ENCODE measurements at places on chromosomes 12 and 14.

DNA sequence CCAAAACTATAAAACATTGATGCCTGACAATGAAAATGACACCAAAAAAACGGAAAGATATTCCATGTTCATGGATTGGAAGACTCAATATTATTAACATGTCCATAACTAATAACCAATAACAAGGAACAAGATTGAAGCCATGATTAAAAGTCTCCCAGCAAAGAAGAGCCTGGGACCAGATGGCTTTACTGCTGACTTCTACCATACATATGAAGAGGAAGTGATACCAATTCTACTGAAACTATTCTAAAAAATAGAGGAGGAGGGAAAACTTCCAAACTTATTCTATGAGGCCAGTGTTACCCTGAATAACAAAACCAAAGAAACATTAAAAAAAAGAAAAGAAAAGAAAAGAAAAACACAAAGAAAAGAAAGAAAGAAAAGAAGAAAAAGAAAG lies 54.6 kb upstream of the ATF7IP start:
- no peak for DNase-seq
- no peak overlapping the region for H3K27ac ChIP-seq
- no peak overlapping the region for H3K4me3 ChIP-seq
- H3K4me1 ChIP-seq = no peaks in the 10 kb centered on the region
- H3K27me3 ChIP-seq = no peaks in the 10 kb centered on the region
- no peaks in the 10 kb centered on the region for H3K36me3 ChIP-seq

DNA sequence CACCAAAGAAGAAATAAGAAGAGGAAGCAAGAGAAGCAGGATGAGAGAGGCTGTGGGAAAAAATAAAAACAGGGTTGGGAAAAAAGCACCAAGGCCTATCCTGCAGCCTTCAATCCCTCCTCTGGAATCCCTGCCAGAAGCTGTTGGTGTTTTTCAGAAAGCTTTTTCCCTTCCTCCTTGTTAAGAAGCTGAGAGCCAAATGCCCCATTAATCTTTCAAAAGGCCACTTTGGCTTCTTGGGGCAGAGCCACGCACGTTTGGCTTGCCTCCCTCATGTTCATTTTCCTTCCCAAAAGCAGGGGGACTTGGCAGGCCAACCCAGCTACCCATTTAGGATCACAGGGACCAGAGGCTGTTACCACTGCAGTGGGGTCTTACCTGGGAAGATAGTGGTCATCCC lies 365.3 kb downstream of the NUAK1 start:
- no peak overlapping the region for H3K27ac ChIP-seq
- no peaks in the 10 kb centered on the region for H3K27me3 ChIP-seq
- H3K4me1 ChIP-seq = 0 out of 2 replicates have a peak, but pooled peaks cover 4% of the 10 kb centered on the region
- H3K4me3 ChIP-seq = no peak overlapping the region

- no peaks in the 10 kb centered on the region for H3K4me1 ChIP-seq
- no peaks in the 10 kb centered on the region for H3K36me3 ChIP-seq
- no peak for DNase-seq
- no peak overlapping the region for H3K4me3 ChIP-seq
- H3K27ac ChIP-seq = no peak overlapping the region
- H3K27me3 ChIP-seq = no peaks in the 10 kb centered on the region
These were observed 71.7 kb downstream of the TGFB3 start for GRCh38 chr14:75910048-75910447.

- no peak for DNase-seq
- no peak overlapping the region for H3K27ac ChIP-seq
- no peaks in the 10 kb centered on the region for H3K4me1 ChIP-seq
- H3K4me3 ChIP-seq = no peak overlapping the region
These were observed 305.4 kb downstream of the PCNX1 start for GRCh38 chr14:71212683-71213107.

DNA sequence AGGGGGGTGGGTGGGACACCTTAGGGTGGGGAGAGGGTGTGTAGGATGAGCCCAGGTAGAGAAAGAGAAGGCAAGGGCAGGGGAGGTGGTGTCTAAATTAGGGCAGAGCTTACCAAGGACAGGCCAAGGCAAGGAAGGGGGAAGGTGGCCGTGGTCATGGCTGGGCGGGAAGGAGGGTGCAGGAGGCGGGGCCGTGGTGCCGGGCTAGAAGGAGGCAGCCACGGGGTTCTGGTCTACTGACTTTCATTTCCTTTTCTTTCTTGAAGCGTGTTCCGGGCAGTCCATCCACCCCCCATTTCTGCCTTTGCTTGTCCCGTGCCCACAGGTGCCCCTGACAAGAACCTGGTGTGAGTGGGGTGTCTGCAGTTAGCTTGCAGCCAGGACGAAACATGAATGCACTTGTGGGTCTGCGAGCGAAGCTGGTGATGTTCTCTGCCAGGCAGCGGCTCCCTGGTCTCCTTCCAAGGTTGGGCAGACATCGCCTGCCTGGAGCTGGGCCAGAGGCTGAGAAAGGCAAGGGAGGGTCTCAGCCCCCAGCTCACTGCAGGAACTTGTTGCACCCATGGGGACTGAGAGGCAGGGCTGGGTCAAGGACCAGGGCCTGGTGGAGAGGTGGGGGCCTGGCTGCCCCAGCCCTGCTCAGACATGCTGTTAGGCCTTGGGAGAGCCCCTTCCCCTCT lies 58.2 kb downstream of the KIF26A start:
- peaks cover 3% of the 10 kb centered on the region for H3K27me3 ChIP-seq
- H3K4me3 ChIP-seq = no peak overlapping the region
- no peak for DNase-seq
- no peaks in the 10 kb centered on the region for H3K36me3 ChIP-seq
- no peaks in the 10 kb centered on the region for H3K4me1 ChIP-seq

DNA sequence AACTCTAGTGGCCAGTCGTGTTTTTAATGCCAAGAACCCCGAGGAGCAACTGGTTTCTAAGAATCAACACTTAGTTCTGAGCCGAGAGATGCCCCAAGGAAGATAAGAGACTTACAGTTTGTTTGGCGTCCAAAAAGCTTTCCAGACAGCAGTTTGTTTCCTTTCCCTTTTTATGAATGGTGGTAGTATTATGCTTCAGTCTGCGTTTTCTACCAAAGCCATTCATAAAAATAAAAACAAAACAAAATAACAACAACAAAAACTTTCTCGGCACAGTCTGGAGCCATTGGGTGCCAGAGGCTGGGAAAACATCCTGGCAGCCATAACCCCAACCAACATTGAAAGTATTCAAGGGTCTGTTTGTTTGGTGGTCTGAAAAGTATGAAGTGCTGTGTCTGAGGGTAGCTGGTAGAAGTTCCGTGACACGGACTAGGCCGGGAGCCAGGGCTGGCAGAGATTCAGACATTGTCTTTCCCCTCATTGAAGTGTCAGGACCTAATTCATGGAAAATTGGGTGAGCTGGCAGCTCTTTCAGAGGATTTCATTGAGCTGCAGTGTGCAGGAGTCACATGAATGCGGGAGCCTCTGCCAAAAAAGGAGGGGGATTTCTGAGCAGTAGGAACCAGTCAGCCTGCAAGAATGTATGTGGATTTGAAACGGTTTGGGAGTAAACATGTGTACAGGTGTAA lies 124.2 kb downstream of the HMGA2 start:
- no peak overlapping the region for H3K4me3 ChIP-seq
- no peaks in the 10 kb centered on the region for H3K36me3 ChIP-seq
- H3K27me3 ChIP-seq = no peaks in the 10 kb centered on the region
- H3K4me1 ChIP-seq = no peaks in the 10 kb centered on the region

- no peaks in the 10 kb centered on the region for H3K27me3 ChIP-seq
- peaks cover 17% of the 10 kb centered on the region for H3K4me1 ChIP-seq
- no peaks in the 10 kb centered on the region for H3K36me3 ChIP-seq
- H3K27ac ChIP-seq = no peak overlapping the region
- DNase-seq = no peak
These were observed 417.6 kb downstream of the PCNX1 start for GRCh38 chr14:71324767-71325272.

Measured in MM.1S (cell line).